Fibroblast of upper back skin (primary cell): ENCODE measurements at places on chromosomes 3 and 15.

DNA sequence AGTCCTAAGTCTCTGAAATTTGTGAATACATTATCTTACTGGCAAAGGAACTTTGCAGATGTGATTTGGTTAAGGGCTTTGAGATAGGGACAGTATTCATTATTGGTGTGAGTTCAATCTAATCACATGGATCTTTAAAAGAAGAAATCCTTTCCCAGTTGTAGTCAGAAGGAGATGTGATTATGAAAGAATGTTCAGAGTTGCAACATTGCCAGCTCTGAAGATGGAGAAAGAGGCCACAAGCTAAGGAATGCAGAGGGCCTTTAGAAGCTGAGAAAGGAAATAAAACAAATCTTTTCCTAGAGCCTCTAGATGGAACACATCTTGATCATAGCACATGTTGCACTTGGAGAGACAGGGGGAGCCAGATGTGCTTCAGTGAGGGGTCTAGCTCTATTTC is 27.7 kb upstream of the SIAH2 start:
- DNase-seq: no peak

DNA sequence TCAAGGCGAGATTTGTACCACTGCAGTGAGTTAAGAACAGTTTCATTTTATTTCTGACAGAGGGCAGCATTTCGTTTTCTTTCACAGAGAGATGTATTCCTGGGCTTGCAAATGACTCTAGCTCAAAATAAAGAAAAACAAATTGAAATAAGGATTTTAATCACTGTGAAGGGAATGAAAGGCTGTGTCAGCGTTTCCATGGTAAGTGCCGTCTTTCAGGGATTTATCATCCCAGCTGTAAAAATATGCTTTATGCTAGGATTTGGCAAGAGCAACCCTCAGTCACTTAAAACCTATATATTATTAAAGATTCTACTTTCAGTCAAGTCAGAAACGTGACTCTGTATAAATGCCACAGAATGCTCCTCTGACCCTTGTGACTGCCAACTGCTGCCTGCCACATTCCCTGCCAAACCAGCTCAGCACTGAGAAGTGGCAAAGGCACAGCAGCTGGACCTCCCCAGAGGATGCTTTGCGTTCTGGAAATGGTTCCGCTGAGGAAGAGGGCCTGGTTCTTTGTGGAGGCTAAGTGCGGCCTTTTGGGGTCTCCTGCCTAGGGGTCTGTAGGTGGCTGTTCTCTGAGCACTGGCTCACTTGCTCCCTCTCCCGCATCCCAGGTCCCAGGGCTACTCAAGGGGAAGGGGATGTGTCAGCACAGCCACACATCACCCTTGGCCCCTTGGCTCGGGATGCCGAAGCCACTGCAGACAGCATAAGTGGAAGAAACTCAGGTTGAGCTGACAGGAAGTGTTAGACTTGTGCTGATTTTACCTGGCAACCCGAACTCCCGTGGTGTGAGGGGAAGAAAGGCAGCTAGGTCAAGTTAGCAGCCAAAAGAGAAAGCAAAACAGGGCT is 56.6 kb upstream of the POMGNT2 start:
- peak; percentile 65 for DNase-seq

- DNase-seq: no peak
These were observed 73.5 kb downstream of the TRAK1 start for GRCh38 chr3:42164656-42165055.

- peak; percentile 36 for DNase-seq
These were observed 1009.8 kb downstream of the TUSC7 start for GRCh38 chr3:117719316-117719926.

- DNase-seq: peak; percentile 75
These were observed 435.6 kb downstream of the MECOM start for GRCh38 chr3:169227911-169228310.

DNA sequence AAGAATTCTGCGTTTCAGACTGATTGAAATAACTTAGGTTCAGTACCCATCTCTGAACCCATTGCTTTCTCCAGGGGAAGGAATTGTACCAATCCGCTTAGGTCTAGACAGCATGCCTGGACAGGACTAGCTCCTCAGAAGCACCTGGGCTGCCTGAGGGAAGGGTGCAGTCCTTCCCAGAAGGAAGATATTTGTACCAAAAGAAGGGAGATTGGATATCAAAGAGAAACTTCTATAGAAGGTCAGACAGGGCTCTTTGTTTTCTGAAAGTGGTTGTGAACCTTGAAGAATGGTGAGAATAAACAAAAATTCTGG is 133.8 kb upstream of the LRTM1 start:
- DNase-seq: no peak

- DNase-seq: no peak
These were observed 65.9 kb downstream of the ADAMTS9 start for GRCh38 chr3:64621726-64622395.

DNA sequence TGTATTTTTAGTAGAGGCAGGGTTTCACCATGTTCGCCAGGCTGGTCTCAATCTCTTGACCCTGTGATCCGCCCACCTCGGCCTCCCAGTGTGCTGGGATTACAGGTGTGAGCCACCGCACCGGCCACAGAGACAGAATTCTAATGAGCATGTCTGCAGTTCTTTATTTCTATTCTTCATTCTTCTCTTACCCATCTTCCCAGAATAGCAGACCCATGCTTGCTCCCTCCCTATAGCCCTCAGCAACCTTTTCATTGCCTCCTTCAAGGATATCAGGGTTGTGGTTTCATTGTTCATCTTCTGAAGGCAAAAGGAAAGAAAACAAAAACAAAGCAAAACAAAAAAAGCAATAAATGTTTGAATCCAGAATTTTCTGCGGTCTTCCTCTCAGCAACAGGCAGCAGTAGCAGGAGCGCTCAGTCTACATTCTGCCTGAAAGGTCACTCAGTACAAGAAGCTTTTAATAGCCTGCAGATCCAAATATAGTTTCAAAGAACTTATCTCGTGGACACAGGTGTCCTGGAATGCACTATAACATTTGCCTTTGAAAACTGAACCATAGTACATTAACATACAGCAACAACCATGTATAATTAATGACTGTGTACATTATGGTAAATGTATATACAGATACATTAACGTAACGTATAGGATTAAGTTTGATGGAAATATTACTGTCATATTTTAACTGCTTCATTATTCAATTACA is at the start of gene SMCO1:
Gene SMCO1 (minus strand): TSS at position 434 of the 709 bp plus-strand sequence. CDS start 137 bp downstream, at position 297.
- DNase-seq: no peak

DNA sequence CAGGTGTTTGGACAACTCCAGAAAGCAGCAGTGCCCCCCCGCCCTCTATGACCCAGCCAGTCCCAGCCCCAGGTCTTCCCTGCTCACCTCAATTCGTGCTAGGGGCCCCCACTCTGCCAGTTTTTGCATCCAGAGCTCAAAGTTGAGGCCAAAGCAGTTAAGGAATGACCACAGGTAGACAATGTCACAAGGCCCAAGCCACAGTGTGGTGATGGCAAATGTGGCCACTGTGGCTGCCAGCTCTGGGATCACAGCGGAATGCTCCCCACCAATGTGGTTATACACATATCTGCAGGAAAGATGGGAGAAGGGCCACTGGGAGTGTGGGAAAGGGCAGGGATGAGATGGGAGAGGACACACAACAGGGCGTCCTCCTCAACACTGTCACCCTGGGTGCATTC is 8.2 kb downstream of the KLHL40 start:
- no peak for DNase-seq

- DNase-seq: no peak
These were observed 14.7 kb upstream of the TRIM59 start for GRCh38 chr3:160464321-160464720.

- no peak for DNase-seq
These were observed 30.5 kb upstream of the ICE2 start for GRCh38 chr15:60509470-60509869.

GRCh38 chr3:194382196-194382891 is 12.8 kb upstream of the LRRC15 start:
- no peak for DNase-seq

DNA sequence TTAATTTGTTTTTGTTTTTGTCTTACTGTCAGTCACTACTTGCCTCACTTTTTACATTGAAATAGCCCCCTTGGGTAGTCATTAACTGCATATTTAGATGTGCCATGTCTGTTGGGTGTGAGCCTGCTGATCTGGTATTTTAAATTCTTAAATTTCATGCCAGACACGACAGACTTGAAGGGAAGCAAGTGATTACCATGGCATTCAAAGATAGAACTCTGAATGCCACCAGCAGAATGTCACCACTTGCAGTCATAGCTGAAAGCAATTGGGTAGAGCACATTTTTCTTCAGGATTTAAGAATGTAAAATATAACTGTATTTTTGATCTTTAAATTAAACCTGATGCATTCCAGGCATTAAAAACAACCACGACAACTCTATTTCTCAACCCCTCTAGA is 396.5 kb upstream of the ATP10A start:
- no peak for DNase-seq

DNA sequence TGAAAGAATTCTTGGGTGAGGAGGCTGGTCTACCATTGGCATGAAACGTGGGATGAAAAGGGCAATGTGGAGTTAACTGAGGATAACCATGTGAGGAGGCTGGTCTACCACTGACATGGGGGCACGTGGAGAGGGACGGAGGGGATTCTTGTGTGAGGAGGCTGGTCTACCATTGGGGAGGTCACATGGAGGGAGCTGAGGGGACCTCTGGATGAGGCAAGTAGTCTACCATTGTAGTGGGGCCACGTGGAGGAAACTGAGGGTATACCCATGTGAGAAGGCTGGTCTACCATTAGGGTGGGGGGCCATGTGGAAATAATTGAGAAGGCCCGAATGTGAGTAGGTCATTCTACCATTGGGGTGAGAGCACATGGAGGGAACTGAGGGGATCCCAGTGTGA is 154.1 kb downstream of the FBLN2 start:
- no peak for DNase-seq

GRCh38 chr3:47057212-47057671 is 77.8 kb downstream of the NBEAL2 start:
- peak; percentile 25 for DNase-seq

- DNase-seq: no peak
These were observed 18.4 kb downstream of the CFAP100 start for GRCh38 chr3:126412841-126413692.

- no peak for DNase-seq
These were observed 20.7 kb downstream of the CHL1 start for GRCh38 chr3:217099-217813.

DNA sequence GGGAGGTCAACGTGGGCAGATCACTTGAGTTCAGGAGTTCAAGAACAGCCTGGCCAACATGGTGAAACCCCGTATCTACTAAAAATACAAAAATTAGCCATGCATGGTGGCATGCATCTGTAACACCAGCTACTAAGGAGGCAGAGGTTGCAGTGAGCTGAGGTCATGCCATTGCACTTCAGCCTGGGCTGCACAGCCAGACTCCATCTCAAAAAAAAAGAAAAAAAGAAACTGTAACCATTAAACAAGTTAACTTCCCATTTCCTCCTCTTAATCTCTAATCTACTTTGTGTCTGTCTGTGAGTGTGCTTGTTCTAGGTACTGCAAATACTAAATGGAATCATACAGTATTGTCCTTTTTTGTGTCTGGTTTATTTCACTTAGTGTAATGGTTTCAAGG is 2.7 kb downstream of the RBM6 start:
- DNase-seq: no peak

DNA sequence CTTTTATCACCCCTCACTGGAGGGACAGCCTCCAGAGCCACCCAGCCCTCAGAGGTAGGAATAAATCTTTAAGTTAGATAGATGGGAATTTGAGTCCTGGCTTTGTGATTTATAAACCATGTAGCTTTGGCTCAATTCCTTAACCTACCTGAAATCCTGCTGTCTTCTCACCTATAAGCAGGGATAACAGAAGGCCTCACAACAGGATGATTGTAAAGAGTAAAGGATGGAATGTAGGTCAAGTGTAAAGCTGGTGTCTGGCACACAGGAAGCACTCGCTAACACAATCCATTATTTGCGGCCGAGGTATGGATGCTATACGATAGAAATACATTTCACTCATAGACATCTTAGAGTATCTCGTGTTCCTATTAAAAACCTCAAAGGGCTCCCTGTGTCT is 162.9 kb upstream of the LRTM1 start:
- DNase-seq: no peak

- no peak for DNase-seq
These were observed 2.8 kb upstream of the CCDC80 start for GRCh38 chr3:112643621-112644240.

DNA sequence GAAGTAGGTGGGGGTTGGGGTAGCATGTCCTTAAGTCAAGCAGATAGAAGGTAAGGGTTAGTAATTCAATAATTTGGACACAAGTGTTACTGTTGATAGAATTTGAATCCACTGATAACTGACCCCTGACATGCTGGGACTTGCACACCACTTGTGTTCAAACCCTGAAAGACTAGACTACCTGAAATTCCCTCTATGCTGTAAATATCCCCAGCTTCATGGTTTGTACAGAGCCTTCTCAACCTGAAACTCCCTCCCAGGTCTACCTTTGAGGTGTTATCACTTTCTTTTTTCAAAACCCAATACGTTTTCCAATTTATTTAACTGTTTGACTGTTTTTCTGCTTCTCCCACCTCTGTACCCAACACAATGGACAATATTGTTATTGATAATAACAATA is 459.6 kb downstream of the NLGN1 start:
- no peak for DNase-seq

DNA sequence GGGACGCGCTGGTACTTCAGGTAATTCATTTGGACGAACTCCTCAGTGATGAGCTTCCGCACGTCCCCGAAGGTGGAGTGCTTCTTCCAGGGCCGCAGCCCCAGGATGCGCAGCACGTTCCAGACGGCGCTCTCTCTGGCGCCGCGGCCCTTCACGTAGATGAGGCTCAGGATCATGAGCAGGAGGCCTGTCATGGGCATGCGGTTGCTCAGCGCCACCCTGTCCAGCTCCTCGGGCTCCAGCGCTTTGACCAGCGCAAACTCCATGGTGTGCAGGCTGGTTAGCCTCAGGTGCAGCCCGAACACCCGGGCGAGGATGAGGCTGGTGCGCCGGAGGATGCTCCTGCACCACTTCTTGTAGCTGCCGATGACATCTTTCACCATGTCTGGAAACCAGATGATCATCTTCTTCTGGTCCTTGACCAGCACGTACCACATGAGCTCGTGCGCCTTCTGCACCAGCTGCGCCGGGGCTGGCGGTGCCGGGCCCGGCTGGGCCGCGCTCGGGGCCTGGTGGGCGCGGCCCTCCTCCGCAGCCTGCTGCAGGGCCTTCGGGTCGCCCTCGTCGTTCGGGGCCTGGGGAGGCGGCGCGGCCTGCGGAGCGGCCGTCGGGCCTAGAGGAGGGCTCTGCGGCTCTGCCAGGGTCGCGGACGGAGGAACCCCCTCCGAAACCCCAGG is 501 bp downstream of the NDN start:
- no peak for DNase-seq

GRCh38 chr15:74505837-74506514 is 35.0 kb upstream of the ARID3B start:
- DNase-seq: peak; percentile 30
